ENCODE measurements at places on chromosomes 11 and 22. TPM values are rescaled to one million over a fixed set of nuclear protein-coding genes. Genes with fewer than 3 reads are reported as not detected.

The OR8G1 gene
- not detected for total RNA-seq

The CD6 gene
- total RNA-seq: 308 TPM

DNA sequence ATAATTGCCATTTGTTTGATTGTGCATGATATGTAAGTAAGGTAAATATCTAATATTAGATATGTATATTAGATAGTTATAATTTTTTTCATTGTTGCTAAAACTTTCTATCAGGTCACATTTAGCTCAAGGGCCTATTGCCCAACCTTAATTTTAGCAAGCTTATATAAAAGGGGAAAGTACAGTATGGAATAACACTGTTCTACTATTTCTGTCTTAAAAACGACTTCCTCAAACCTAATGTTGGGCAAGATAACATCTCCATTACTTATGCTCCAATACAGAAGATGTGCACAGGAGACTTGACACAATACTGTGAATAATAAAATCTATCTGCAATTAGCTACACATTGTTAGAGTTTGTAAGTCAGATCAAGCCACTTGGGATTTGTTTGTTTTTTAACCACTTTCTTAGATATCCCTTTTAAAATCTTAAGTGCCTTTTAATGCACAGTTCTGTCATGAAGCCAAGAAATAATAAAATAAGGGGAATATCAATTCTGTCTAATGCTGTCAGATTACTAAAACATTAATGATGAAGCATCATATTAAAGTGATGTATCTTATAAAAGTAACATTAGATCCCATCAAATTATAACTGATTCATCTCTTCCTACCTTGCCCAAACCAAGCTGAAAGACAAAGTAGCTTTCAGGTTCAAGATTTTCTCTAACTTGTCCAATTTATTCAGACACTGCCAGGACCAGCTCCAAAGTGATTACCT lies 98.1 kb downstream of the SIK3 start:
- peaks cover 15% of the 10 kb centered on the region for H3K36me3 ChIP-seq
- H3K27ac ChIP-seq: no peak overlapping the region
- no peak for DNase-seq

- no peak for DNase-seq
- no peak overlapping the region for H3K4me3 ChIP-seq
- no peaks in the 10 kb centered on the region for H3K27me3 ChIP-seq
- no peaks in the 10 kb centered on the region for H3K36me3 ChIP-seq
- H3K4me1 ChIP-seq: no peaks in the 10 kb centered on the region
- H3K27ac ChIP-seq: no peak overlapping the region
These were observed 51.0 kb upstream of the SEPTIN5 start for GRCh38 chr22:19663286-19663815.

- no peak overlapping the region for H3K4me3 ChIP-seq
- no peak overlapping the region for H3K27ac ChIP-seq
- H3K4me1 ChIP-seq: no peaks in the 10 kb centered on the region
These were observed 360.0 kb downstream of the OPCML start for GRCh38 chr11:133172349-133172748.

DNA sequence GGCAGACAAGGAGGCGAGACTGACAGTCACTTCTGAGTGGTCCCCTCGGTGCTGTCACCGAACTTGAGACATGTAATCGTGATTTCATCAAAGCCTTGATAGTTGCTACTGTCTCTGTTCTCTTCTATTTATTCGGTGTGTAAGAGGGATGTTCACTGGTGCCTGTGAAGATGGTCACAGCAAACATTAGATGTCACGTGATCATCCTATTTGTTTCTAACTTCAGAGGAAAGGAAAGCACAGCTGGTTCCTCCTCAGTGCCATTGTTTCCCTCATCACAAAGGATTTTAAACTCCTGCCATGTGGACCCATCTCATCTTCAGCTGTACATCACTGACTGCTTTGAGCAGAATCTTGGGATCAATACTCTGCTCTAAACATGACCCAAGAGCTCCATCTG lies 73.1 kb upstream of the CLMP start:
- no peak overlapping the region for H3K4me3 ChIP-seq
- peaks cover 28% of the 10 kb centered on the region for H3K27me3 ChIP-seq
- peaks cover 7% of the 10 kb centered on the region for H3K4me1 ChIP-seq
- no peaks in the 10 kb centered on the region for H3K36me3 ChIP-seq
- DNase-seq: no peak

All from activated T-helper 2 cell treated with anti-CD3 and anti-CD28 coated beads, Interferon-gamma antibody, Interleukin-2, Interleukin-4, amounts not matched to agents 10 μg/mL and 5 μg/mL and 100 μg/mL, durations not matched to agents 14 hours and 24 hours and 36 hours (primary cell).